ENCODE measurements at places on chromosomes 3 and 15.
A peak's percentile ranks its signal among the peaks of the same experiment; 100 is the strongest.

GRCh38 chr3:133930341-133930933, 34.8 kb upstream of the RAB6B start:
- DNase-seq, result no peak

- DNase-seq, result no peak
These were observed 94.6 kb downstream of the GMNC start for GRCh38 chr3:190767851-190768250.

- no peak for DNase-seq
These were observed 33.8 kb downstream of the DRD3 start for GRCh38 chr3:114144909-114145688.

DNA sequence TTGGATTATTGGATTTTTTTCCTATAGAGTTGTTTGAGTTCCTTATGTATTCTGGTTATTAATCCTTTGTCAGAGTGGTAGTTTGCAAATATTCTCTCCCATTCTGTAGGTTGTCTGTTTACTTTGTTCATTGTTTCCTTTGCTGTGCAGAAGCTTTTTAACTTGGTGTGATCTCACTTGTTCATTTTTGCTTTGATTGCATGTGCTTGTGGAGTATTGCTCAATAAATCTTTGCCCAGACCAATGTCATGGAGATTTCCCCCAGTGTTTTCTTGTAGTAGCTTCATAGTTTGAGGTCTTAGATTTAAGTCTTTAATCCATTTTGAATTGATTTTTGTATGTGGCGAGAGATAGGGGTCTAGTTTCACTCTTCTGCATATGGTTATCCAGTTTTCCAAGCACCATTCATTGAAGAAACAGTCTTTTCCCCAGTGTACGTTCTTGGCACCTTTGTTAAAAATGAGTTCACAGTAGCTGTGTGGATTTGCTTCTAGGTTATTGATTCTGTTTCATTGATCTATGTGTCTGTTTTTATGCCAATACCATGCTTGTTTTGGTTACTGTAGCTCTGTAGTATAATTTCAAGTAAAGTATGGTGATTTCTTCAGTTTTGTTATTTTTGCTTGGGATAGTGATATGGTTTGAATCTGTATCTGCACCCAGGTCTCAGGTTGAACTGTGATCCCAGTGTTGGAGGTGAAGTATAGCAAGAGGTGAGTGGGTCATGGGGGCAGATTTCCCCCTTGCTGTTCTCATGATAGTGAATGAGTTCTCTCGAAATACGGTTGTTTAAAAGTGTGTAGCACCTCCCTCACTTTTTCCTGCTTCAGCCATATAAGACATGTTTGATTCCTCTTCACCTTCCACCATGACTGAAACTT, 46.1 kb upstream of the TNFSF10 start:
- DNase-seq, result no peak

DNA sequence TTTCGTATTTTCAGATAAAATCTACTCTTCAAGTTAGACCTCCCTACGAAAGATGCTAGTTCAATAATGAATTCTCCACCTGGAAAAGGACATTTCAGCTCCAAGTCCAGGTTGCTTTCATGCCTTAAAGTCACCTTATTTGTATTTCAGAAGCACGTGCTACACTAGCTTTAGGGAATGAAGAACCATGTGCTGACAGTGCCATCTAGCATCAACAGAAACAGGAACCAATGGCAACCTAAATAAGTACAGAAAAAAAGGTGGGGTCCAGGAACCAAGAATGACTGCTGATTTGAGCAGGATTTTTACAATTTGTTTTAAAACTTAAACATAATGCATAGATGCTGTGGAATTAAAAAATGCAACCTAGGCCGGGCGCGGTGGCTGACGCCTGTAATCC, 77.6 kb upstream of the SNRPN start:
- no peak for DNase-seq

DNA sequence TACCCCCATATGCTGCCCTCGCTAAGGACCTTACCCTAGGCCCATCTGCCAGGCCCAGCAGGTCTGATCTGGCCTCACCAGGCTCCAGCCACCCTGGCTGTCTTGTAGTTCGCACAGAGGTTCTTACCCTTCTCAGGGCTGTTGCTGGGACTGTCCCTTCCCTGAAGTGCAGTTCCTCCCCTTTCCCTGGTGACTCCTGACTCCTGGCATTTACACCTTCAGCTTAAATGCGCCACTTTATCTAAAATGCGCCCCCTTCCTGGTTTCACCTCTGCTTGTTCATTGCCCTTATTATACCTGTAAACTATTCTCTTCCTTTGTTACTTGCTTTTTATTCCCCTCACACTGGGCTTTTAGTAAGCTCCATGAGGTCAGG, 835 bp upstream of the TTLL3 start:
- no peak for DNase-seq

DNA sequence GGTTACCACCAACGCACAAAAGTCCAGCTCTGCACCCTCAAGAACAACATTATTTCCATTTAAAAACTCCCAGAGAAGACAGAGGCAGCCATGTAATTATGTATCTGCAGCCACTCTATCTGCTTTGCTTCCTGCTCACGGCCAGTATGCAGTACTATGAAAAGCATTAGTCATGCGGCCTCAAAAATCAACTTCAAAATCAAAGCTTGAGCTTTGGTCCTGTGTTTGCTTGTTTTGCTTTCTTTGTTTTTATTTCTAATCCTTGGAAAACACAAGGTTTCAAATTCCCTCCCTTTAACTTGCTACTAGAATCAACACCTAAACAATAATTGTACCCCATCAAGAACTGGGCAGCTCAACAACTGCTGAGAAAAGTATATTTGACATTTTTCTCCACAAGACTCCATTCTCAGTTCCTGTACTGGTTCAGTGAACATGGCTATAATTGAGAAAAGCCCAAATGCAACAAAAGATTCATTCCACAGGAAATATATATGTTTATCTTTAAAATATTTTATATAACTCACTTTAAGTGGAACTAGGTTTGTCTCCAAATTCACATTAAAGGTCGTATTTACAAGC, 37.6 kb downstream of the GBE1 start:
- DNase-seq, result no peak

DNA sequence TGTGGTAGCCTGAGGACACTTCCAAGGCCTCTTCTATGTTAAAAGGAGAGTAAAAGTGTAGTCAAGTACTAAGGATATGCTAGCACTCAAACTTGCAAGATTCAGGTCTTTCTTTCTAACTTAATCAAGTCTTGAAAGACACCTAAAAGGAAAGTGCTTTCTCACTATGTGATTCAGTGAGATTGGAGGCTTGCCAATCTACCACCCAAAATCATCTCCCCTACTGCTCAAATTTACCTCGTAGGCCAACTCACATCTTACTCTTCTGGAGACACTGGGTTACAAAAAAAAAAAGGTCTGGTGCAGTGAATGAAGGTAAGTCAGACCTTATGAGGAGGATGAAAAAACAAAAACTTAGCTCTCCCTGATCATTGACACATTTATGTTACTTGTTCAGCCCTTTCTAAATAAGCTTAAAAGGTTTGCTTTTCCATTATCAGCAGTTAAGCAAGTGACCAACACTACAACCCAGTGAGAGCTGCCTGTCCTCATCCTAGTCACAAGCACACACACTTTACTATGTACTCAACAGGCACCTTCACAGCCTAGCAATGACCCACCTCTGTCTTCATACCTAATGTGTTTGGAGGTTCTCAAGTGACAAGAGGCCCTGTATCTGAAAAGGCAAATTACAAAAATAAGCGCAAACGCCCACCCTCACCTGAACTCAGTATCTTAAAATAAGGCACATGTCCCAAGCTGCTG, 19.6 kb downstream of the SUMF1 start:
- DNase-seq, result no peak

DNA sequence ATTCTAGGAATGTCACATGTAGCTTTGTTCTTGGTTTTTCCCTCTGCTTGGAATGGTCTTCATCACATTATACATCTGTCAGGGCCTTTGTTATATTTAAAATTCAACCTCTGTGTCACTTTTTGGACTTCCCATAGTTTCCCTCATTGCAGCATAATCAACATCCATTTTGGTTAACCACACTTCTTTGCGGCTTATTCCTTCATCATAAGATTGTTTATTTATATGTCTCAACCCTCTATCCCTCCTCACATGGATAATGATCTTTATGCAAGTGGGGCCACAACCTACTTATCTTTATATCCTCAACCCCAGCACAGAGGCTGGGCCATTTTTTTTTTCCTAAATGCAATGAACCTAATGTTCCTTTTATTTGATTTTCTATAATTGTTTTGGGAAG, 260.0 kb upstream of the THBS1 start:
- no peak for DNase-seq

- DNase-seq, result no peak
These were observed 22.3 kb upstream of the PSTPIP1 start for GRCh38 chr15:76972389-76973361.

GRCh38 chr3:25748189-25748588, 35.1 kb downstream of the NGLY1 start:
- no peak for DNase-seq

- DNase-seq, result no peak
These were observed 789.0 kb upstream of the ROBO1 start for GRCh38 chr3:80556763-80557162.

DNA sequence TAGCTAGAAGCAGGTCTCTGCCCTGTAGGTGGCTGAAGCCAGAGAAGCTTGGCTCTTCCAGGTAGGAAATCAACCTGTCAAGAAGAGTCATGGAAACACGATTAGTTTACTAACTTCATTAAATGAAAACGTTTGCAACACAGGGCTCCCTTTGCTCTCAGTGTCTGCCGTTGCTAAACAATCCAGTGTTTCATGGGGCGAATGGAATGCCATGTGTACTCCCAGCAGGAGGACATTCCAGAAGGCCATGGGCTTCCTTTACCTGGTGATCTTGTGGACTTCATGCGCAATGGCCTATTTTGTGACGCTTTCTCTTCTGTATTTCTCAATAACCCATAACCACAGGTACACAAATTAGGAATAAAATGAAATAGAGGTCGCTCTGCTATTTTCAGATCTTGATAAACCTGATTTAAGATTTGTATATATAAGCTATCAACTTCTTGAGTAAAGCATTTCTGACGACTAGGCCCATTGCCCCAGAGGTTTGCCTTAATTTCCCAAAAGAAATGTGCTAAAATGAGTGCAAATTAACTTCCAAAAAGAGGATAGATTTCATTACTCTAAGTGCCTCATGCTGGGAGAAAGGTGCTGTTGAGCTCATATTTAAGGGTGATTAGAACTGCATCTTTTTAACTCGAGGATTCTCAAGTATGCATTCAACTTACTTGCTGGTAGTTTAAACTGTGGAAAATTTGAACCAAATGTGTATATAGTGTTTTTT, 171.0 kb downstream of the EPHA3 start:
- no peak for DNase-seq

- no peak for DNase-seq
These were observed 42.6 kb upstream of the TRIM42 start for GRCh38 chr3:140635276-140635675.

DNA sequence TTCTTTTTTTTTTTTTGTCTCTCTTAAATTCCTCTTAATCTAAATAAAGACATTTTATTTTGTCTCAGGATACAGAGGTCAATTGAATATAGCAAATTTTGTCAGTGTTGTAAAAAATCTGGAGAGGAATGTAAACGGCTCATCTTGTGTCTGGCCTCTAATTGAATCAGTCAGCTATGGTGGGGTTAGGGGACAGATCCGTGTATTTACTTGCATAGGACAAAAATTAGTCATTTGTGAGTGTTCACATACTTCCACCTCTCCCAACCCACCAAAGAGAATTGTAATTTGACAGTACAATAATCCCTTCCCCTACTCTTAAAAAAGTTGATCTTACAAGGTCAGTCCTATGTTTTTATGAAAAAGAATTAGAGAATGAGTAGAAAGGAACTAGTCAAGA, 18.3 kb downstream of the PPARG start:
- no peak for DNase-seq

DNA sequence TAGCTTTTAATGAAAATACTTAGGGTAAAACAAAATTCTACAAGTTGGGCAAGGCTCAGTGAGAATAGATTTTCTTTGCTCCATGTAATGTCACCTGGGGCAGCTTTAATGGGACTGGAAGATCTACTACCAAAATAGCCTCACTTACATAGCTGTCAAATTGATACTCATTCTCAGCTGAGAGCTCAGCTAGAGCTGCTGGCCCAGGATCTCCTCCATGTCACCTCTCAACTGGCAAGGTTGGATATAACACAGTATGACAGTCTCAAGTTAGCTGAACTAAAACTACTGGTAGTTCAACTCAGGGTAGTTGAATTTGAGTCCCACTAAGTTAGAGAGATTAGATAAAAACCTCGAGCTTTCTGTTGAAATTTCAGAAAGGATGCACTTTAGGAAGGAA, 218.5 kb upstream of the PLSCR5 start:
- DNase-seq, result no peak

DNA sequence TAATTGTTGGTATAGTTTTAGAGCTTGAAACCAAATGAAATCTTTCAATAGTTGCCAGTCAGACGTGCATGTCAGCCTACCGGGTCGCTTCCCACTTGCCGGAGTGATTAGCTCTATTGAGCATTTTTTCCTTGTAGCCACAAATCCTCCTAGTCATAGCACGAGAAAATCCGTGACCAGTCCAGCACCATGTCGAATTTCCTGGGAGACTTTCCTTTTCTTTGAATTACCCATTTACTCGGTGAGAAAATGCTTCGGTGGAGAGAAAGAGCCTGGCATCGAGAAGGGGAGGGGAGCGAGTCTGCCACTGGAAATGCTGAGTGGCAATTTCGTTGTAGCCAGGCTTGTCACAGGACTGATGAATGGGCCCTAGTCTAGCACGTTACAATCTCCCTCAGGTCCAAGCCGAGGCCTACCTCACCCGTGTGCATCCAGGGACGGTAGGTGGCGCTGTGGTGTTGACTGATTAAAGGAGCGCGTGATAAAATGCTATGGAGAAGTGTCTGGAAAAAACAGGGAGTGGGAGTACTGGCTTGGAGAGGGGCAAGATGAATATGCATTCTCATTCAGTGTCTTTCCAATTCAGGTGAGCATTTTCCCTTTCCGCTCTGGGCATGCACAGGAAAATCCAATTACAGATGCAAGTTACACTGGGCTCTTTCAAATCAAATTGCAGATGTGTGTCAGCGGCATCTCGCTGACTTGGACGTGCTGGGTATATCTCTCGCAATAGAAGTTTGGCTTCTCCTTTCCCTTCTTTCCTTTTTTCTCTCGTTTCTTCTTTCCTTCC, 238.8 kb downstream of the EDEM1 start:
- peak; percentile 78 for DNase-seq

- DNase-seq, result no peak
These were observed 23.1 kb downstream of the IGSF11 start for GRCh38 chr3:119011528-119011927.
